ENCODE measurements at places on chromosomes 13 and 19.
A peak's percentile ranks its signal among the peaks of the same experiment; 100 is the strongest.

DNA sequence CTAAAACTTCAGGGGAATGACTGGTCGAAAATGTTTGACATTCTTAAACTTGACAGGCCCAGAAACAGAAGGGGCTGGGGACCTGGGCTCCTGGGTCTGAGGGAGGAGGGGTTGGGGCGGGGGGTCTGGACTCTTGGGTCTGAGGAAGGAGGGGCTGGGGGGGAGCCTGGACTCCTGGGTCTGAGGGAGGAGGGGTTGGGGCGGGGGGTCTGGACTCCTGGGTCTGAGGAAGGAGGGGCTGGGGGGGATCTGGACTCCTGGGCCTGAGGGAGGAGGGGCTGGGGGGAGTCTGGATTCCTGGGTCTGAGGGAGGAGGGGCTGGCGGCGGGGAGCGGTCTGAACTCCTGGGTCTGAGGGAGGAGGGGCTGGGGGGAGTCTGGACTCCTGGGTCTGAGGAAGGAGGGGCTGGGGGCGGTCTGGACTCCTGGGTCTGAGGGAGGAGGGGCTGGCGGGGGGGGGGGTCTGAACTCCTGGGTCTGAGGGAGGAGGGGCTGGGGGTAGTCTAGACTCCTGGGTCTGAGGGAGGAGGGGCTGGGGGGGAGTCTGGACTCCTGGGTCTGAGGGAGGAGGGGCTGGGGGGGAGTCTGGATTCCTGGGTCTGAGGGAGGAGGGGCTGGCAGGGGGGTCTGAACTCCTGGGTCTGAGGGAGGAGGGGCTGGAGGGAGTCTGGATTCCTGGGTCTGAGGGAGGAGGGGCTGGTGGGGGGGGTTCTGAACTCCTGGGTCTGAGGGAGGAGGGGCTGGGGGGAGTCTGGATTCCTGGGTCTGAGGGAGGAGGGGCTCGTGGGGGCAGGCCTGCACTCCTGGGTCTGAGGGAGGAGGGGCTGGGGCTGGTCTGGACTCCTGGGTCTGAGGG, 5.5 kb upstream of the KLK6 start:
- H3K27ac ChIP-seq, result no peak overlapping the region
- H3K4me1 ChIP-seq, result no peaks in the 10 kb centered on the region
- H3K27me3 ChIP-seq, result peaks cover 8% of the 10 kb centered on the region
- DNase-seq, result no peak

GRCh38 chr13:104832231-104832630, 1703.2 kb downstream of the EFNB2 start:
- H3K27me3 ChIP-seq, result no peaks in the 10 kb centered on the region
- H3K27ac ChIP-seq, result peak overlapping the region; percentile 80
- no peaks in the 10 kb centered on the region for H3K36me3 ChIP-seq
- DNase-seq, result peak; percentile 19
- H3K4me3 ChIP-seq, result peak overlapping the region; percentile 1
- peaks cover 15% of the 10 kb centered on the region for H3K4me1 ChIP-seq

GRCh38 chr19:40200341-40201099, 9.3 kb downstream of the MAP3K10 start:
- H3K27ac ChIP-seq, result no peak overlapping the region
- H3K36me3 ChIP-seq, result peaks cover 19% of the 10 kb centered on the region
- H3K4me3 ChIP-seq, result no peak overlapping the region
- peaks cover 8% of the 10 kb centered on the region for H3K27me3 ChIP-seq

DNA sequence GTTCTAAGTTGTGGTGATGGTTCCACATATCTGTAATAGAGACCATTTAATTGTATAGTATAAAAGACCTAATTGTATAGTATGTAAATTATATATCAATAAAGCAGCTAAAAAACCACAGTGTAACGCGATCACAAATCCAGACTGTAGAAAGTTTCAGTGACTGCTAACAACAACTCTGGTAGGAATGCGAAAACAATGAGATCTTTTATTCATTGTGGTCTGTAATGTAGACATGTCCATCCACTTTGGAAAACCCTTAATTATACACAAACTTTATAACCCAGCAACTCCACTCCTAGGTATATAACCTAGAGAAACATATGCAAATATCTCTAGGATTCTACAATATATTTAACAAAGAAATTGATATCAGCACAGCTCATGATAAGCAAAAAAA, 549.5 kb downstream of the SLITRK1 start:
- no peaks in the 10 kb centered on the region for H3K4me1 ChIP-seq
- DNase-seq, result no peak
- no peaks in the 10 kb centered on the region for H3K27me3 ChIP-seq
- no peaks in the 10 kb centered on the region for H3K36me3 ChIP-seq
- H3K27ac ChIP-seq, result no peak overlapping the region

GRCh38 chr13:23744315-23744714, 144.9 kb downstream of the MIPEP start:
- H3K27me3 ChIP-seq, result peaks cover 2% of the 10 kb centered on the region
- H3K4me3 ChIP-seq, result no peak overlapping the region
- H3K4me1 ChIP-seq, result peaks cover 4% of the 10 kb centered on the region
- DNase-seq, result no peak
- no peaks in the 10 kb centered on the region for H3K36me3 ChIP-seq

DNA sequence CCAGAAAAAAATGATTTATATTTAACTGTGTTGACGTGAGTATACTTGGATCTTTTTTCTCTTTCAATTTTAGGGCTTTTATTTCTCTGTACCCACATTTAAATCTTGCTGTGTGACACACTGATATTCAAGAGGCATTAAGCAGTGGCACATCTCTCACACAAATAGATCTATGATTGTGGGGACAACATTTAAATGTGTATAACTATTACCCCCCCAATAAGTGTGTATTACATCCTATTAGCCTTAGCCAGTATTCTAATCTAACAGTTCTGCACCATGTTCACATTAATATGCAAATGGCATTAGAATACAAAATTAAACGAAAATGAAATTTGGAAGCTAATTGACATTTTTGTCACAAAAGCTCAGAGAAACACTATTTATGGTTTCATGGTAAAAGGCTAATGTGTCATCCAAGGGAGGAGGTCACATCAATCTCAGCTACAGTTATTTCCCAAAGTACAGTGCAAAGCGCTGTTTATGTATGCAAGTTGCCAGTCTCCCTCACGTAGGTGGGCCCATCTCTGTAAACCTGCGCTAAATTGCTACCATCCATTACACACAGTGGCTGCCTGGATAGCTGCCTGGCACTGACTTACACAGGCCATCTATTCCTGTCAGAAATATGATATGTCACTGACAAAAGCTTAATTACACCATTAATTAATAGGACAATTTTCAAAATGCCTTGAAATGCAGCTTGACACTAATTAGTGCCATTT, 984.7 kb upstream of the PCDH9 start:
- no peaks in the 10 kb centered on the region for H3K4me1 ChIP-seq
- H3K36me3 ChIP-seq, result no peaks in the 10 kb centered on the region
- DNase-seq, result no peak

GRCh38 chr19:29285878-29286277, 72.9 kb upstream of the UQCRFS1 start:
- H3K4me1 ChIP-seq, result peaks cover 5% of the 10 kb centered on the region
- H3K36me3 ChIP-seq, result peaks cover 8% of the 10 kb centered on the region
- no peaks in the 10 kb centered on the region for H3K27me3 ChIP-seq
- DNase-seq, result peak; percentile 76
- no peak overlapping the region for H3K27ac ChIP-seq
